ENCODE measurements at places on chromosomes 2 and 18.

GRCh38 chr2:85257359-85257969, 70.3 kb downstream of the TGOLN2 start:
- H3K36me3 ChIP-seq, result no peaks in the 10 kb centered on the region
- H3K27me3 ChIP-seq, result no peaks in the 10 kb centered on the region
- DNase-seq, result no peak
- no peaks in the 10 kb centered on the region for H3K4me1 ChIP-seq

GRCh38 chr2:165847001-165847400, 53.0 kb upstream of the GALNT3 start:
- H3K4me3 ChIP-seq, result no peak overlapping the region
- DNase-seq, result no peak
- no peak overlapping the region for H3K27ac ChIP-seq
- no peaks in the 10 kb centered on the region for H3K36me3 ChIP-seq
- H3K4me1 ChIP-seq, result no peaks in the 10 kb centered on the region

DNA sequence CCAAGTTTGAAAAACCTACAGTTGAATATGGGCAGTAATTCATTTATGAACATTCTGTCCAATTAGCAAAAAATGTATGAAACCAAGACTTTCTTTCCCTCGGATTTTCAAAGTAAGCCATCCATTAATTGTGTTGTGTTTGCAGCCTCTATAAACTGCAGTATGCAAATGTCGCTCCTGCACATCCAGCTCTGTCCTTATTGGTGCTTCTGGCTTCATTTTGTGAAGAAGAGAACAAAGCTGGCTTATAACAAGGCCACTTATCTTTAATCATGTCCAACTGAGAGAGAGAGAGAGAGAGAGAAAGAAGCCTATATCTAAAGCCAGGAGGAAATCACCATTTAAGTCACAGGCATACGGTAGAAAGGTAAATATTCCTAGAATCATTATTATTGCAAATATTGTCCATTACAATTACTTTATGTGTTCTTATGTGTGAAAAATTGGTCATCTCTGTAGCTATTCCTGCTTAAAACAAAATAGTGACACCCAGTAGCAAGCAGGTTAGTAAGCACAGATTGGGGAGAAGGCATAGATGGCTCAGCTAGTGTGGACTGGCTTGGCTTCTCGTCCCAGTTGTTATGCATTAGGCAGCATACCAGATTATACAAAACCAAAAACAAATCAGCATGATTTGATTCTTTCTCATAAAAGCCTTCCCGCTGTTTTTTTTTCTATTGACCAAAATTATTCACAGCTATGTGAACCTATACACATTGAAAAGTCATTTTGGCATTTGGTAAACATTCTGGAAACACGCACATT, 726.4 kb upstream of the SOX11 start:
- H3K27ac ChIP-seq, result no peak overlapping the region
- no peak overlapping the region for H3K4me3 ChIP-seq
- no peak for DNase-seq
- H3K4me1 ChIP-seq, result no peaks in the 10 kb centered on the region
- no peaks in the 10 kb centered on the region for H3K27me3 ChIP-seq

- H3K27ac ChIP-seq, result no peak overlapping the region
- no peaks in the 10 kb centered on the region for H3K4me1 ChIP-seq
- no peaks in the 10 kb centered on the region for H3K36me3 ChIP-seq
- no peak overlapping the region for H3K4me3 ChIP-seq
- H3K27me3 ChIP-seq, result no peaks in the 10 kb centered on the region
- DNase-seq, result no peak
Measured at GRCh38 chr2:107281637-107282036, 395.7 kb upstream of the ST6GAL2 start.

DNA sequence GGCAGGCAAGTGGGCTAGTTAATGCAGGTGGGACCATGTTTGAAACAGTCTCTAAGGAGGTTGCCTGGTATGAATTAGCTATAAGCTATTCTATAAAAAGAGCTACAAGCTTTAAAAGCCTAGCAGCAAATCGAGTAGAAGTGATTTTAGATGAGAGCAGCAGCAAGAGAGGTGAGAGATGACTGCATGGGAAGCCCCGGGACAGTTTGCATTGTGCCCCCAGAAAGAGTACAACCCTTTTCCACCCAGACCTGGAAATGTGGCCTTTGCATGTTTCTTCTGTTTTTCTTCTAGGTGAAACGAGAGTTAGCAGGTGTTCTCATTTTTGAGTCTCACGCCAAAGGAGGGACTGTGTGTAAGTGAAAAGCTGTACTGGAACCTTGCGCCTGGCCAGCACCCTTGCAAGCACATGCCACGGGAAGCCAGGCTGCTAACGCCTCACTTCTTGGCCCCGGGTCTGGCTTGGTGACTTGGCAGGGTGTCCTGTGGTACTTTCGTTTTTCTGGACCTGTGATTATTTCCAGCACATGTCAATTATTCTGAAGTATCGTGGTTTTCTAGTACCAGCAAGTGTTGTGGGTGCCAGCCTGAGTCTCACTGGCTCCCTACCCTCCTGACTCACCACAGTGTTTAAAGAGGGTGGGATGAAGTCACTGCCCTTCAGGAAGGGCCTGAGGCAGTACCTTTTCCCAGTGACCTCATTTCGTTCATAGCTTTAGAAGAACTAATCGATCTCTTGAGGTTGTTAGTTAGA, 90.3 kb upstream of the MAP3K20 start:
- no peaks in the 10 kb centered on the region for H3K4me1 ChIP-seq
- no peaks in the 10 kb centered on the region for H3K36me3 ChIP-seq
- peaks cover 18% of the 10 kb centered on the region for H3K27me3 ChIP-seq
- no peak overlapping the region for H3K4me3 ChIP-seq

GRCh38 chr2:32478889-32479620, 122.2 kb downstream of the BIRC6 start:
- H3K27me3 ChIP-seq, result no peaks in the 10 kb centered on the region
- H3K36me3 ChIP-seq, result no peaks in the 10 kb centered on the region
- DNase-seq, result no peak
- H3K4me1 ChIP-seq, result no peaks in the 10 kb centered on the region

DNA sequence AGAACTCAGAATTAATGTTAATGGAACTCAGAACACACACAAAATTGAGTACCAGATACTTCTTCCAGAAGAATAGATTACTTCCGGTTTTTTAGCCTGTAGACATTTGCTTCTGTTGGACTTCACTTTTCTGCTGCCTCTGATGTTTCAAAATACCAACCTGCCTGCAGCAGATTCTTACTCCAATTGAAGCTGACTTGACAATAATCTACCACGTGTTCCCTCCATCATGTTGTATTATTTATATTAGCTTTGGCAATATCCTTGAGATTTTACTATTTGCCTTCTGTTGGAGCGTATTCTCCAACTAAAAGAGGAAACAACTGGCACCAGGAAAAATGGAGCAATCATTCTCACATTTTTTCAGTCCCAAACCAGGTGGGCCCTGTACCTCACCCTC, 3.1 kb upstream of the GORASP2 start:
- DNase-seq, result no peak
- H3K36me3 ChIP-seq, result no peaks in the 10 kb centered on the region
- no peak overlapping the region for H3K27ac ChIP-seq
- H3K27me3 ChIP-seq, result no peaks in the 10 kb centered on the region
- peaks cover 9% of the 10 kb centered on the region for H3K4me1 ChIP-seq
- no peak overlapping the region for H3K4me3 ChIP-seq

DNA sequence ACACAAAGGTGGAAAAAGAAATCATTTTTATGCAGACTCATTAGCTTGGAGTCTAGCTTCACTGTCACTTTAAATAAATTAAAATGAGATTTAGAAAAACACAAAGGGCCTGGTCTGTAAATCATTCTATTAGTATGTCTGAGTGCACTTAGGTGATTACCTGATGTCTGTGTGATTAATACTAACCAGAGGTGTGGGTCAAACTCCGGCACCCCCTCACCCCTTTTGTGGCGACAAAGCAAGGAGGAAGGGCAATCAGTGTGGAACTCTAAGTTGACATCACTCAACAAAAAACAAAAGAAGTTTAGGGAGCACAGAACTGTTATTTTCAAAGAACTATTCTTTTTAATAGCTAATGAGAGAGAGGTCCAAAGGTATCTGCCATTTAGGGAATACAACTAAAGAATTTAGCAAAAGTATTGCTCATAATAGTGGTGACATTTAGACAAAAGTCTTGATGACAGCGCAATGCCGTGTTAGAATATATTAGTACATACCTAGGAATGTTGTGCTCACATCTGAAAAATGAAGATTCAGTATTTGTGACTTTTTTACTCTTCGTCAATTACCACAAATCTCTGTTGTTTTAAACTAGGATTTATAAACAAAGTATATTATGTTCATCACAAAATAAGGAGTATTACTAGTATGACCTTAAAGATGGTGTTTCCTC, 66.3 kb downstream of the ZEB2 start:
- no peak for DNase-seq
- no peak overlapping the region for H3K4me3 ChIP-seq
- H3K4me1 ChIP-seq, result no peaks in the 10 kb centered on the region
- H3K27ac ChIP-seq, result peak overlapping the region; percentile 47

GRCh38 chr2:72291059-72291458, 143.4 kb upstream of the CYP26B1 start:
- H3K36me3 ChIP-seq, result no peaks in the 10 kb centered on the region
- H3K4me1 ChIP-seq, result no peaks in the 10 kb centered on the region
- no peaks in the 10 kb centered on the region for H3K27me3 ChIP-seq
- no peak overlapping the region for H3K27ac ChIP-seq

DNA sequence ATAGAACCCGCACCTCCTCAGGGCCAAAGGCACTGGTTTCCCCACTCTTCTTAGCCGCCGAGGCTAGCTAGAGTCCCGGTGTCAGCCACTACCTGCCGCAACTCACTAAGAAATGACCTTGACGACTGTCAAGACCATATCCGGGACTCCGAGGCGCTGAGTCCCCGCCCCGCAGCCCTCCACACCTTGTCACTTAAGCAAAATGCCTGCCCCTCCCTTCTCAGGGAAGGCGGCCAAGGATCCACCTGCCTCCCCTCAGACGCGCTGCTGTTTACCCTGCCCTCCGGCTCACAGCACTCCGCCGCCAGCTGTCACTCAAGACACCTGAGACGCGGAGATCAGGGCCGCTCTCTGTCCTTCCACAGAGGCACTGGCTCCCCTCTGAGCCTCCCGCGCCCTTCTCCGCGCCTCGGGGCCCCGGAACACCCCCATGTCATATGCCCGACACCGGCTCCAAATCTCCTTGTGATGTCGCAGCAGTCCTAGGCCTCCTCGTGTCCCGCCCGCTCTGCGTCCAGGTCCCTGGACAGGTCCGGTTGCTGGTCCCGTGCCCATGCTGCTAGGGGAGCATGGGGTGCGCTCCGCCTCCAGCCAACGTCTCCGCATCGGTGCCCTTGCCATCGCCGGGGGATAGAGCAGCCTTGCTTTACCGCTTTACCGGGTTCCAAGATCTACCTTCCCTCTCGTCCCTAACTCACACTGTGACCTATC, 32.5 kb upstream of the REG3G start:
- no peak for DNase-seq
- no peak overlapping the region for H3K4me3 ChIP-seq
- peaks cover 4% of the 10 kb centered on the region for H3K27me3 ChIP-seq

GRCh38 chr2:46236006-46236875, 61.0 kb upstream of the EPAS1 start:
- DNase-seq, result no peak
- H3K27ac ChIP-seq, result no peak overlapping the region
- H3K4me3 ChIP-seq, result no peak overlapping the region
- H3K27me3 ChIP-seq, result no peaks in the 10 kb centered on the region

GRCh38 chr2:204251158-204251997, 293.9 kb upstream of the PARD3B start:
- DNase-seq, result no peak
- H3K36me3 ChIP-seq, result no peaks in the 10 kb centered on the region
- no peak overlapping the region for H3K27ac ChIP-seq
- no peak overlapping the region for H3K4me3 ChIP-seq
- H3K4me1 ChIP-seq, result no peaks in the 10 kb centered on the region

- H3K27ac ChIP-seq, result no peak overlapping the region
- no peak overlapping the region for H3K4me3 ChIP-seq
- H3K4me1 ChIP-seq, result no peaks in the 10 kb centered on the region
- no peaks in the 10 kb centered on the region for H3K27me3 ChIP-seq
- H3K36me3 ChIP-seq, result no peaks in the 10 kb centered on the region
Measured at GRCh38 chr2:146939991-146940685, 904.7 kb upstream of the ACVR2A start.

- H3K4me3 ChIP-seq, result no peak overlapping the region
- H3K27ac ChIP-seq, result no peak overlapping the region
- H3K4me1 ChIP-seq, result no peaks in the 10 kb centered on the region
- no peaks in the 10 kb centered on the region for H3K27me3 ChIP-seq
- no peaks in the 10 kb centered on the region for H3K36me3 ChIP-seq
Measured at GRCh38 chr2:165825041-165825440, 31.0 kb upstream of the GALNT3 start.

- H3K27me3 ChIP-seq, result no peaks in the 10 kb centered on the region
- H3K27ac ChIP-seq, result no peak overlapping the region
- no peaks in the 10 kb centered on the region for H3K4me1 ChIP-seq
- no peak for DNase-seq
- no peak overlapping the region for H3K4me3 ChIP-seq
Measured at GRCh38 chr2:213251618-213252017, 32.6 kb upstream of the SPAG16 start.

DNA sequence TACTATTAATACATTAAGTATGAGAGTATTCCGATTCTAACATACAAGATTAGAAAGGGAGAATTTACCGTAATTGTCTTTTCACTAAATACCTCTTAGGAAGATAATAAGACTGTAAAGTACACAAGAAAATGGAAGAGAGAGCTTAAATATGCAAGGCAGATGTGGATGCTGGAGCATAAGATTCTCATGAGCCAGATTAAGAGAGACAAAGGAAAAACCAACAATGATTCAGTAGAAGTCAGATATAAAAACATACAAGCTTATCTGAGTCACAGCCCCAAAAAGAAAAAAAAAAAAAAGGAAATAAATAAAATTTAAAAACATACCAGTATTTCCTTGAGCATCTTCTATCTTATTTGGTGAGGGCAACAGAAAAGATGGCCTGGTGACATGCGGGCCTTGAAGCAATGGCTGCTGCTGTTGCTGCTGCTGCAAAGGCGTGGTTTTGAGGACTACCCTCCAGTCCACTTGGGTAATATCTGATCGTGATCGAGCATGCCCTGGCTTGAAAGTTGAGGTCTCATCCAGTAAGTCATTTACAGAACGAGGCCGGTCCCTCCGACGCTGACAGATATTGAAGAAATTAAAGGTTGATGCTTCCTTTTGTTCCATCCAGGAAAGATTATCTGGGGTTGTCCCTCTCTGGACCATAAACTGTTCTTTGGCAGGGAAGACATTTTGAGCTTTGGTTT, 24.5 kb downstream of the PLEKHM3 start:
- no peaks in the 10 kb centered on the region for H3K4me1 ChIP-seq
- H3K27ac ChIP-seq, result no peak overlapping the region
- H3K36me3 ChIP-seq, result peaks cover 2% of the 10 kb centered on the region
- no peak for DNase-seq

Measured in T-cell (primary cell).